WTC11 (cell line): ENCODE measurements at places on chromosomes 11 and 22. TPM values are rescaled to one million over a fixed set of nuclear protein-coding genes. Genes with fewer than 3 reads are reported as not detected.

DNA sequence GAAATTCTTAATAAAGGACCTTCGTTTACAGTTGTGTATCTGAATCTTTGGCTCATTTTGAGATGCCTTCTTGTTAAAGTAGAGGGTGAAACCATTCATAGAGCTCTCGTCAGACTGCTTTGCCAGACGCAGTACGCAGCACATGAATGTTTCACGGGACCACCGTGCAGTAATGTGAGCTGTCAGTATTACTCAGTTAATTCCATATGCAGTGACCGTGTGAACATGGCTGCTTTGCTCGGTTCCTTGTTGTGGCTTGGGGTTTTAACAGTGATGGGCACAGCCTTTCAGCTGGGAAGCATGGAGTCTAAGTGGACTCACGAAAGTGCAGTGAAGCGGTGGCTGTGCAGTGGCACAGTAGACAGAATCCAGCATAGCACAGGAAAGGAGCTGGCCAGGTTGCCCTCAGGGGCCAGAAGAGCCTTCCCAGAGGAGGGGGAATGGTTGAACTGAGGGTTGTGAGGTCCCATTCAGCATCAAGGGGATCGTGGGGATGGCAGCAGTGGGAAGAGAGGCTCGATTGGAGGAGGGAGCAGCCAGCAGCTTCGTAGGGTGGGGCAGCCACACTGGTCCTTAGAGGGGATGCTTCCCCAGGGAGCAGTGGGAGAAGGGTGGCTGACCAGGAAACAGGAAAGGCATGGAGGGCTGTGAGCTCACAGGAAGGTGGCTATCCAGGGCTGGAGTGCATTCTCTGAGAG lies 31.4 kb downstream of the PPFIA1 start:
- DNase-seq, result no peak

DNA sequence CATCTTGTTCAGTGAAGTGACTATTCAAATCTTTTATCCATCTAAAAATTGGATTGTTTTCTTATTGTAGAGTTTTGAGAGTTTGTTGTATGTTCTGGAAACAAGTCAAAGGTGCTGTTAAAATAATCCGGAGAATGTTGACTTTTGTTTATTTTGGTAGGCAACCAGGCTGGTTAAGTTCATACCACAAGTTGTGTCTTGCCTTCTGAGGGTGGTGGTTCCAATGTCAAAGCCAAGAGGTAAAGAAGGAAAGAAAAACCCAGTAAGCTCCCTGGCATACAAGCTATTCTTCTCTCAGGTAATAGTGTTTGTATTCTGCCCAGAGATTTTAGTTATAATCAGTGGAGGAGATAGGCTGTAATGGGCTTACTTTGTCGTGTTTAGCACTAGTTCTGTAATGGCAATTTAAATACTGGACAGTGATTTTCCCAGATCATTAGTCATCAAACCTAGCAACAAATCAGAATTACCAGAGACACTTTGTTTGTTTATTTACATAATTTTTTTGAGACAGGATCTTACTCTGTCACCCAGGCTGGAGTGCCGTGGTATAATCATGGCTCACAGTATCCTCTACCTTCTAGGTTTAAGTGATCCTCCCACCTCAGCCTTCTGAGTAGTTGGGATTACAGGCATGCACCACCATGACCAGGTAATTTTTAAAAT lies 15.1 kb upstream of the CSRP3 start:
- DNase-seq, result no peak

CCDC15 gene
- total RNA-seq, result 2.1 to 2.6 TPM (median 2.4 TPM) in 3 replicates

- peak; percentile 32 for DNase-seq
Observed at GRCh38 chr22:33640900-33641299, 279.4 kb downstream of the LARGE1 start.

GNAZ gene
- 9.9 to 11.4 TPM (median 11.0 TPM) in 3 replicates for total RNA-seq

BID gene
- 26.1 to 32.5 TPM (median 27.6 TPM) in 3 replicates for total RNA-seq
